Cerebellum (tissue), 4 donors: ENCODE measurements at places on chromosomes 5 and 9. TPM values are rescaled to one million over a fixed set of nuclear protein-coding genes. Genes with fewer than 3 reads are reported as not detected.

- no peak for DNase-seq
Measured at GRCh38 chr9:110255034-110255462, 1.3 kb downstream of the TXN start.

DNA sequence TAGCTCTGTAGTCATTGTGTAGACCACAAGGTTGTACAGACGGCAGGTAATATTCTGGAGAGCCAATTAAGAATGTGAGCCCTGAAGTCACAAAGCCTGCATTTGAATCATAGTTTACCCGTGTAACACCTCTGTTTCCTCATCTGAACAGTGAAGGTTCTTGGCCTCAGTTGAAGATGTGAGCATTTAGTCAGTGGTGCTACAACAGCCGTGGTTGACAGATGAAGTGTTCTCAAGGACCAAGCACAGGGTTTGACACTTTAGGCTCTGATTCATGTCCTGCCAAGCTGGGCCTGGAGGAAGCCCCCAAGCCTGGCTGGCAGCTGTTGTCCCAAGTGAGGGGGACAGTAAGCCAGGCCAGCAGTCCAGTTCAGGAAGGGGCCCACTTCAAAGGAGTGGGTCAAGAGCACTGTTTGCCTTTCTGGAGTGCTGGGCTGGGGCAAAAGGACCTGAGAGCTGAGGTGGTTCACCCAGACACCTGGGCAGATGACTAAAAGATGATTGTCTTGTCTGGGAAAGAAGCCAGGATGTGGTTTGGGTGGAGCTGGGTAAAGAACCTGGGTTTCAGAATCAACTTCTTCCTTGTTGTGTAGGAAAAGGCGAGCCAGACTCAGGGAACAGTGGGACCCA lies 20.7 kb downstream of the FAXDC2 start:
- DNase-seq: no peak

DNA sequence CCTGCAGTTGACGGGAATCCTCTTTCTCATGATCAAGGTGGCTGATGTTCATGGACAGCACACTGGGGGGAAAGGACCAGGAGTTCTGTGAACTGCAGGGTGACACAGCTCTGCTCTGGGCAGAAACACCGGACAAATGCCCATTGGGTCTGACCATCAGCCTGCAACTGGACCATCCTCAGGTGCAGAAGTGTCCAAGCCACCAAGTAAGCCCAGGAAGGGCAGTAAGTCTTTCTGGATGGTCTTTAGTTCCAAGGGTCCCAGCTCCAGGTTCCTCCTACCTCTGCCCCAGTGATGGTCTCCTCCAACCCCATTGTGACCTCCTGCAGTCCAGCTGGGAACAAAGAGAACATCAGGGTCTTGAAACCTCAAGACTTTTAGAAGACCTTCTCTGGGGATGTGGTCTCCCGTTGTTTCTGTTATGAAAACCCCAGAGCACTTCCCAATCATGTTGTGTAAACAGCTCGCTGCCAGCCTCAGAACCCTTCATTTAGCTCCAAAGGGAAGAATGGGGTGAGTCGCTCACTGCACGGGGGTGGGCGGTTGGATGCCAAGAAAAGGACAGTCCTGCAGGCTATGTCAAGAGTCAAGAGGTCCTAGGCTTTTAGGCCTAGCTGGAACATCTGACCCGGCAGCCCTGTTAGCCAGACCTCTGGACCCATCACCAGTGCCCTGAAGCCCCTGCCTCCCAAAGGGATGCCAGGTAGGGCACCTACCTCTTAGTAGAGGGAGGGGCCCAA lies 41.8 kb upstream of the TCF7 start:
- no peak for DNase-seq

GABRA6 gene
- 4.4 TPM for total RNA-seq

- no peak for DNase-seq
Measured at GRCh38 chr5:66848749-66849641, 252.8 kb downstream of the MAST4 start.

DNA sequence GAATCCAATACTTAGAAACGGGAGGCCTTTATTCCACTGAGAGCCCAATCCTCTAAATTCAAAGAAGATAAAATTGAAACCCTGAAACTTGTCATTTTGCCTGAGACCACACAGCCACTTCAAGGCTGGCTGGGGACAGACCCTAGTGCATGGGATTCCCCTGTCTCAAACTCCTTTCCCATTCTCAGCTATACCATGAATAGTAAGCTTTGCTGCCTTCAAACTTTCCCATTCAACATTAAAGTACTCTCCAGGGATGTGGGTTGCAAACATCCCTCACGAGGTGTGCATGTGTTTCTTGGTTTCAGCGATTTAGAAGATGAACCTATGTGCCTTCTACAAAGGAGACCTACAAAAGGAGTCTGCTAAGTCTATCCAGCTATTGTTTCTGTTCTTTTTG lies 64.6 kb downstream of the GABRB2 start:
- DNase-seq: no peak

COL15A1 gene
- 23.2 TPM for total RNA-seq

FGF18 gene
- 0.36 TPM for total RNA-seq

SPATA31C2 gene
- total RNA-seq: not detected

MYORG gene
- 6.3 TPM for total RNA-seq

CCDC69 gene
- 0.36 TPM for total RNA-seq

ACOT12 gene
- total RNA-seq: 2.4 TPM

NSG2 gene
- total RNA-seq: 349 TPM

DNA sequence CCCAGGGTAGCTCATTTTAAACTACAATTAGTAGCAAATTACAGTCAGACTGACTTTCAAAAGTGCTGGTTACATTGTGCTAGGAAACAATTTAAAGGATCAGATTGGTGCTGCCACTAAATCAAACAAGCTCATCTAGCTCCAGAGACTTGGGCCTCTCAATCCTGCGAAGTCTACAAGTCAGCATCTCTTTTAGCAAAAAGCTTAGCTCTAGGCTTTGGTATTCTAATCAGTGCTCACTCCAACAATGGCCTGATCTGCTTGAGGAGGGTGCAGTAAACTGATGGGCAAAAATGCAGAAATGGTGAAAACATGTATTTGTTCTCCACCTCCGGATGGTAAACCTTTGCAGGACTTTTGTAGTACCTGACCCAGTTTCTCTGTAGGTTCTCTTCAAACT lies 47.0 kb upstream of the SEMA6A start:
- DNase-seq: no peak

GRCh38 chr5:71905834-71906711 lies 187.0 kb downstream of the CARTPT start:
- peak; percentile 17 for DNase-seq

TMEM232 gene
- 27.9 TPM for total RNA-seq

FOXD4 gene
- total RNA-seq: 1.00 TPM

IZUMO3 gene
- total RNA-seq: not detected

- DNase-seq: no peak
Measured at GRCh38 chr9:134666831-134667230, 25.2 kb downstream of the COL5A1 start.

DNA sequence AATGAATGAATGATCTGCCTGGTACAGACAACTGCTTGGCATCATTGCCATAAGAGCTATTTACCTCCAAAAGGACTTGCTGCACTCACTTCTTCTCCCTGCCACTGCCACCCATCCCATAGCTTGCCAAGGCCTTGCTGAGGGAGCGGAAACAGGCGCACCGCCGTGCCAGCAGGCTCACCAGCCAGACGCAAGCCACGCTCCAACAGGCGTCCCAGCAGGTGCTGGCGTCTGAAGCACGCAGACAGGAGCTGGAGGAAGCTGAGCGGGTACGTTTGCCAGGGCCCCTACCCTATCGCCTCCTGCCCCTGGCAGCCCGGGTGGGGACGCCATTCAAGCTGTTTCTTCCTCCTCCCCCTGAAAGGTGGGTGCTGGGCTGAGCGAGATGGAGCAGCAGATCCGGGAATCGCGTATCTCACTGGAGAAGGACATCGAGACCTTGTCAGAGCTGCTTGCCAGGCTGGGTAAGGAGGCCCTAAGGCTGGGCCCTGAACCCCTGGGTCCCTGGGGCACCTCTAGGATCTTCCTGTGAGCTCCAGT lies 8.9 kb upstream of the AIF1L start:
- DNase-seq: no peak

- no peak for DNase-seq
Measured at GRCh38 chr5:61349935-61350334, 17.9 kb downstream of the ZSWIM6 start.

DNA sequence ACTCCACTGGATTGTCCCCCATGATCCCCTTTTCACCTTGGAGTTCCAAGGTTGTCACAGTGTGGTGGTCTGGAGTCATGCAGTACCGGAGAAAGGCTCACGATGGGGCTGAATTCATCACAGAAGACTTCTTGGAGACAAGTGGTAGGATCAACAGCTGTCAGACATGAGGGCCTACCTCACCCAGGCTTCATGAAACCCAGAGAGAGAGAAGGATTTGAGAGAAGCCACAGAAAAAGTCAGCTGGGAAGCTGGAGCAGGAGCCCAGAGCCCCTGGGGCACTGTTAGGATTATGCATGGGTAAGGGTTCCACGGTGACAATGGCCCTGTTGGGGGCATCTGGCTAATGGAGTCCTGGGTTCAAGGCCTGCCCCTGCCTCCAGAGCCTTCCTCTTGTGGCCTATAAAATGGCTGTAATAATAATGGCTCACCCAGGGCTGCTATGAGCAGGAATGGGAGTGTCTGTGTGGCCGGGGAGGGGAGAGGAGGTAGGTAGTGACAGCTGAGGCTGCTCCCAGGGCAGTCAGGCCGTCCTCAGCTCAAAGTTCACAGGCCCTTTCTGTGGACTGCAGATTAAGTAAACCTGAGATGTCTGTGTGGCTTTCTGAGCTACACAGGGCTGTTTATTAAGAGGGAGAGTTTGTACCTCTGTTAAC lies 910 bp downstream of the TRIM14 start:
- DNase-seq: no peak

ARID3C gene
- 0.45 TPM for total RNA-seq

DNA sequence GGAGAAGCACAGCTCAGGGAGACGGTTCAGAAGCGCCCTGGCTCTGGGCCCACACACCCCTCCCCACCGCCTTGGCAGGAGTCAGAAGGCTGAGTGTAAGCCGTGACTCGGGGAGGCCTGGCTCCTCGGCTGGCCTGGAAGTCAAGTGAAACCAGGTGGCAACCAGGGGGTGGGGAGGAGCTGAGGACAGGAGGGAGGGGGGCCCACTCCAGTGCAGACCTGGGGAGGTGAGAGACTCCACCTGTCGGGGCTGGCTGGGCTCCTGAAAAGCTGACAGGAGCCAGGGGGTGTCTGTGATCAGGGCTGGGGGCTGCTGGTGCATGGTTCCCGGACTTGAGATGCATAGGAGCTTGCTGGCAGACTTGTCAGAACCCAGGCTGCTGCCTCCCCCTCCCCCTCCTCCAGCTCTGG lies 150.2 kb upstream of the PHYKPL start:
- DNase-seq: no peak

DNA sequence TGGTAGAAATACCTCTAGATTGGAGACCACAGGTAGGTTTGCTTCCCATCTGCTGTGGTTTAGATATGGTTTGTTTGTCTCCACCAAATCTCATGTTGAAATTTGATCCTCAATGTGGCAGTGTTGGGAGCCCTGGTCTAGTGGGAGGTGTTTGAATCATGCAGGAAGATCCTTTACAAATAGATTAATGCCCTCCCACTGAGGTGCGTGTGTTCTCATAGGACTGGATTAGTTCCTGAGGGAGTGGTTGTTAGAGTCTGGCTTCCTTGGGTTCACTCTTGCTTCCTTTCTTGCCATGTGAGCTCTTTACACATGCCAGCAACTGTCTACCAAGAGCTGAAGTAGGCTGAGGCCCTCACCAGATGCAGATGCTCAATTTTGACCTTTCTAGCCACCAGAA lies 391.1 kb upstream of the GRIA1 start:
- no peak for DNase-seq

CCL28 gene
- 0.18 TPM for total RNA-seq

DNA sequence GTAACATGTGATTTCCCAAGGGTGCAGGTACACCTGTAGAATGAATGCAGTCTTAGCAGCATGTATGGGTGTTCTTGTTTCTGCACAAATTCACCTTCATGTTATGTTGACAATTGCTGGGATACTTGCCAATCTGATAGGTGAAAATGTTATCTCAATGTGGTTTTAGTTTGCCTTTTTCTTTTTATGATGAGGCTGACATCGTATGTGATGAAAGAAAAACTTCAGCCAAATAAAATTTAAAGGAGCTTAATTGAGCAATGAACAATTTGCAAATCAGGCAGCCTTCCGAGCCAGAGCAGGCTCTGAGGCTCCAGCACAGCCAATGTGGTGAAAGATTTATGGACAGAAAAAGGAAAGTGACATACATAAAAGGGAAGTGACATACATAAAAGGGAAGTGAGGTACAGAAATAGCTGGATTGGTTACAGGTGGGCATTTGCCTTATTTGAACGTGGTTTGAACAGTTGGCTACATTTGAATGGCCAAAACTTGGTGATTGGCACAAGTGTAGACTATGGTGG lies 10.5 kb downstream of the TAL2 start:
- DNase-seq: no peak

ROR2 gene
- total RNA-seq: 7.1 TPM

SHOC1 gene
- total RNA-seq: not detected

SH3RF2 gene
- total RNA-seq: 0.09 TPM

RMI1 gene
- 16.9 TPM for total RNA-seq
